Lung microvascular endothelial cell (primary cell): ENCODE measurements at places on chromosomes 3 and 15.

DNA sequence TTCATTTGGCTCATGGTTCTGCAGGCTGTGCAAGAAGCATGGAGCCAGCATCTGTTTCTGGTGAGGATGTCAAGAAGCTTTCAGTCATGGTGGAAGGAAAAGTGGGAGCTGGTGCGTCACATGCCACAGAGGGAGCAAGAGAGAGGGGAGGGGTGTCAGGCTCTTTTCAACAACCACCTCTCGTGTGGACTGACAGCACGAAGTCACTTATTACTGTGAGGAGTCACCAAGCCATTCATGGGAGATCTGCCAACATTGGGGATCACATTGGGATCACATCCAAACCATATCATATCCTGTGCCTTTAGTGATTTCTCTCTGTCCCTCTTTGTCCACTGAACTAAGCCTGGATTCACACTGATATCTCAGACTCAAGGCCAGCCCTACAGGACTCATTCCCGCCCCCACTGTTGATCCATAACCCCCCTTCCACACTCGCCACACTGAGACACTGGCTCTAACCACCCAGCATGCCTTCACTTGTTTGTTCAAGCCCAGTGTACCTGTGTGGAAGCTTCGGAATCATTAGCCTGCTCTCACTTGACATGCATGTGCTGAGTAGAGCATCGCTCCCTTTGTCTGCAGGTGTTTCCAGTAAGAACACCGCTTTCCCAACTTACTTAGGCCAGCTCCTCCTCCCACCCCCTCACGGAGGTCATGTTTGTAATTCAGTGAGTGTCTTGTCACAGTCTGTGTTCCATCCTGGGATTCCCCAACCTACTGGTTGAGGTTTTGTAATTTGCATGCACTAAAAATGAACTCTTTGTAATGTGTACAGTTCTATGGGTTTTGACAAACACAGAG, 132.2 kb downstream of the KLF13 start:
- no peak for DNase-seq

GRCh38 chr15:87269566-87269965, 987.0 kb downstream of the NTRK3 start:
- no peak for DNase-seq

DNA sequence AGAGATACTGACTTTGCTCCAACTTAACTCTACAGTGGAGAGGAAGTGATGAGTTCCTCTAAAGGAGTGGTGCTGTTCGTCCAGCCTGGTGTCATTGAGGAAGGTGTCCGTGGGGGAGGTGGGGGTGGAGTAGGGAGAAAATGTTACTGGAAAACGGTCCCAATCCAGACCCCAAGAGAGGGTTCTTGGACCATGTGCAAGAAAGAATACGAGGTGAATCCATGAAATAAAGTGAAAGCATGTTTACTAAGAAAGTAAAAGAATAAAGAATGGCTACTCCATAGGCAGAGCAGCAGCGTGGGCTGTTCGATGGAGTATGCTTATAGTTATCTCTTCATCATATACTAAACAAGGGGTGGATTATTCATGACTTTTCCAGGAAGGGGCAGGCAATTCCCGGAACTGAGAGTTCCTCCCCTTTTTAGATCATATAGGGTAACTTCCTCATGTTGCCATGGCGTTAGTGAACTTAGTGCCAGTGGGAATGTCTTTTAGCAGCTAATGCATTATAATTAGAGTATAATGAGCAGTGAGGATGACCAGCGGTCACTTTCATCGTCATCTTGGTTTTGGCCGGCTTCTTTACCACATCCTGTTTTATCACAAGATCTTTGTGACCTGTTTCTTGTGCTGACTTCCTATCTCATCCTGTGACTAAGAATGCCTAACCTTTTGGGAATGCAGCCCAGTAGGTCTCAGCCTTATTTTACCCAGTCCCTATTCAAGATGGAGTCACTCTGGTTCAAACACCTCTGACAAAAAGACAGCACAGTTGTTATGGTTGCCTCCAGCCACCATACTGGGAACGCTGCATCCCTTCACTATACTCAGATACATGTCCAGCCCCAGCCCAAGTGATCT, 38.6 kb downstream of the CLEC3B start:
- peak; percentile 46 for DNase-seq

DNA sequence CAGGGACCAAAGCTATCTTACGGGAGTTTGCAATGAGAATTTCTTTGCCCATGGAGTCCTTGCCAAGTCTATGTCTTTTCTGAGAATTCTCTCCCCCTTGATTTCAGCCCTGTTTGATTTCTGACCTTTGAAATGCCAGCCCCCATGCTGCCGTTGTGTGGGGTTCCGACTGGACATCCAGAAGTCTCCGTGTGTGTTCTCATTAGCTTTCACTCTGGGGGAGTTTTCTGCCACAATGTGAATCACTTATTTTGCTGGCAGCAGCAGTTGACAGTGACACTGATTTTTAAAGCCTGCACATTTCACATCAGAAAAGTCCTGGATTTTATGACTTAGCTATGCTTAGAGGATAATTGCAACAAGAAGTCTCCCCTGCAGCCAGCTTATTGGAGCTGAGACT, 98.4 kb upstream of the CTDSPL start:
- no peak for DNase-seq

- no peak for DNase-seq
Measured at GRCh38 chr3:70728311-70728710, 415.9 kb upstream of the MDFIC2 start.

DNA sequence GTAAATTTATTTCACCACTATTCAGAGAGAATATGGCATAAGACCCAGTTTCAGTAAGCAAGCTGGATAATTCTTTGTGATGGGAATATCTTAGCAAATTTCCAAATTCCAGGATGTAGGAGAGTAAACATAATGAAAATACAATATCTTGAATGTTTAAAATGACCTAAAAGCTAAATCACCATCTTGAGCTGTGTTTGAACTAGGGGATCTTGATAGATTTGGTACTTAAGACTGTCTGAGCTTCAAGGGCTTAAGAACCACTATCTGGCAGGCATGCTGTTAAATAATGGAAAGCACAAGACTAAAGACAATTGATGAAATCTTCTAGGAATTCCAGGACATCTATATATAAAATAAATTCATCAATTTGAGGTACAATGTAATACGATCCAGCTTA, 217.7 kb downstream of the ATP8B4 start:
- no peak for DNase-seq

DNA sequence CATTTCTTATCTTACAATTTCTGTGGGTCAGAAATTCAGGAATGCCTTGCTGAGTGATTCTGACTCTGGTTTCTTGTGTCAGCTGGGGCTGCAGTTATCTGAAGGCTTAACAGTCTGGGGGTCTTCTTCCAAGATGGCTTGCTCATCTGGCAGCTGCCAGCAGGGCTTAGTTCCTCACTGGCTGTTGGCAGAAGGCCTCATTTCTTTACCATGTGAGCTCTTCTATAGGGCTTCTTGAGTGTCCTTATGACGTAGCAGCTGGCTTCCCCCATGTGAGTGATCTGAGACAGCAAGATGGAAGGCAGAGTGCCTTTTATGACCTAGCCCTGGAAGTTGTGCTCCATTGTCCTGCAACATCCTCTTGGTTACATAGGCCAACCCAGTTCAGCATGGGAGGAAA, 82.0 kb upstream of the PDZRN3 start:
- no peak for DNase-seq

GRCh38 chr3:159788291-159788690, 200.3 kb upstream of the IL12A start:
- no peak for DNase-seq

- no peak for DNase-seq
Measured at GRCh38 chr15:101024706-101025500, 105.7 kb downstream of the LRRK1 start.

GRCh38 chr3:136255672-136256406, 5.7 kb downstream of the PCCB start:
- DNase-seq = no peak

GRCh38 chr3:18445401-18446148, 20.4 kb upstream of the SATB1 start:
- DNase-seq = no peak

GRCh38 chr3:195613468-195614069, 29.8 kb upstream of the APOD start:
- DNase-seq = no peak

DNA sequence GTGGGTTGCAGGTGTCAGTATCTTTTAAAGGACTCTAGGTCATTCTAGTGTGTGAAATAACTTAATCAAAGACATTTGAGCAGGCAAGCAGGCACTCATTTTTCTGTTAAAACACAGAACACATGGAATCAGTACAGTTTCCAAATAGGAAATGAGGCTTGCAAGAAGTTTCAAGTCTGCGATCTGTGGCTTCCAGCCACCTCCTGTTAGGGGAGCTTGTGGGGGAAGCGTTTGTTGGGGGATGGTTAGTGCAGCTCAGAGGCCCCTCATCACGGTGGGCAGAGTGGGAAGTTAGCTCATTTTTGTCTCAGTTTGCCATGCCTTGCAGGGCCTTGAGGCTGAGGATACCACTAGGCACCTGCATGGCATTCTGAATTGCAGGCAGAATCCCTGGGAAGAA, 59.9 kb downstream of the SLC6A11 start:
- no peak for DNase-seq

- no peak for DNase-seq
Measured at GRCh38 chr3:76941376-76941775, 98.5 kb upstream of the ROBO2 start.

- DNase-seq = peak; percentile 68
Measured at GRCh38 chr3:133927540-133928066, 31.9 kb upstream of the RAB6B start.

GRCh38 chr15:25947323-25948314, 84.5 kb upstream of the ATP10A start:
- DNase-seq = no peak

DNA sequence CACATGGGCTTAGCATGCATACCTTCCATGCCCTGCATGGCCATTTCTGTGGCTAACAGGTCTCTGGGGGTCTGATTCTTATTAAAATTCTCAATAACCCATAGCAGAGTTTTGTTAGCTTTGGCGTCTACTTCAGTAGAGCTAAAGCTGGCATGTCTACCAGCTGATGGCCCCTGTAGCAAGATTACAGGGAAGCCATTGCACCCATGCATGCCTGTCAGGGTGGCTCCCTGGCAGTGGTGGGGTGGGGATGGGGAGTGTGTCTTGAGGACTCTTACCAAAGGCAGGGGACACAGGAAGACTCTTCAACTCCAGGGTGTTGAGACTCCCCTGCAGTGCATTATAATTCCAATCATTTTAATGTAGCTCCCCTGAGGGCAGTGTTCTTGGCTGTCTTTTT, 4.7 kb downstream of the KY start:
- DNase-seq = no peak

GRCh38 chr15:92914768-92915221, 14.7 kb downstream of the CHD2 start:
- no peak for DNase-seq

DNA sequence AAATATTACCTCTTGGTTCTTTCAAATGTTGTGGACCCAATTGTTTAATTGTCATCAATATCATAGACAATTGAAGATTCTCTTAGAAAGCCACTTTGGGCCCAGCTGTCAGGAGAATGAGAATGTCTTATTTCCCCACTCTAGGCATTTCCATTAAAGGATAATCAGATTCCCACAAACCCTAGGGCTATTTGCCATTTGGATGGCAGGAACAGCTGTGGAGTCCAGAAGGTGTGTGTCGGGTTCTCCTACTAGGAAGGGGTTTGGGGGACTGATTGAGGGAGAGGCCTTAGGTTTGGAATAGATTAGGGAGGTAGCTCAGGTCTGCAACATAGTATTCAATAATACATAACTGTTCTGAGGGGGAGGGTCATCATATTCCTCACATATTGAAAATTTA, 35.2 kb upstream of the PLSCR5 start:
- DNase-seq = no peak

GRCh38 chr3:129384594-129385323, 43.7 kb downstream of the EFCAB12 start:
- no peak for DNase-seq

DNA sequence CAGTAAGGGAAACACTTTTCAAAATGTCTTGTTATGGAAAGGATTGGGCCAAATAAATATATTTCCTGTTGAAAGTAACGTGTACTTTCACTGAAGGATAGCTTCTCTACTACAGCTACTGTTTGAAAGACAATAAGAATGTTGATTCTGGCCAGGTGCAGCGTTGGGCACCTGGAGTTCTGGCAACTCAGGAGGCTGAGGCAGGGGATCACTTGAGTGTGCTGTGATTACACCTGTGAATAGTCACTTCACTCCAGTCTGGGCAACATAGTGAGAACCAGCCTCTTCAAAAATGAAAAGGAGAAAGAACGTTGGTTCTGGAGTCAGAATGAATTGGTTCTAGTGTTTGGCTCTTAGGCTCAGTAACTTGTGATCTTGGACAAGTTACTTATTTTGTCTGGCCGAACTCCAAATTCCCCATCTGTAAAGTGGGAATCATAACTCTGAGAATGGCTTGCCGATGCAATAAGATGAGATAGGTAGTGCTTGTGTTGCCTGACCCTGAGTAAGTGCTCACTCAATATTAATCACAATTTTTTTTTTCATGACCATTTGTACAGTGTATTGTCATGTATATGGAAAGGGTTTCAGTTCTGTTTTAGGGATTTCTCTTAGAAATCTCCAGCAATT, 310.8 kb downstream of the PTPRG start:
- no peak for DNase-seq

GRCh38 chr3:156642750-156643728, 31.4 kb upstream of the TIPARP start:
- no peak for DNase-seq

DNA sequence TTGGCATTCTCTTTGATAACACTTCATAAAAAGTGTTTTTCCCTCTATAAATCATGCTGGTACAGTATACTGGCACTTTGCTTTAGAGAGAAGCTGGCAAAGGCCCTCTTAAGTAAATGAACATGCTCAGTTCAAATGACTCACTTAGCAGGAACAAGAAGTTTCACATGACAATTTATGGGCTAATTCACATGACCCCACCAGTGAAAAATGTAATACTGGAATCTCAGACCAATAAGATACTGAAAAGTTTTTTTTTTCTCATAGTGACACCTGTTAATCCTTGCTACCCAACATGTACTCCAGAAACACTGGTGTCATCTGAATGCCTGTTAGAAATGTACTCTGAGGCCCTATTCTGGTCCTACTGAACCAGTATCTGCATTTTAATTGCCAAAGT, 13.9 kb downstream of the BTBD1 start:
- DNase-seq = peak; percentile 90

- DNase-seq = peak; percentile 10
Measured at GRCh38 chr3:48299746-48300712, 33.4 kb downstream of the SPINK8 start.

DNA sequence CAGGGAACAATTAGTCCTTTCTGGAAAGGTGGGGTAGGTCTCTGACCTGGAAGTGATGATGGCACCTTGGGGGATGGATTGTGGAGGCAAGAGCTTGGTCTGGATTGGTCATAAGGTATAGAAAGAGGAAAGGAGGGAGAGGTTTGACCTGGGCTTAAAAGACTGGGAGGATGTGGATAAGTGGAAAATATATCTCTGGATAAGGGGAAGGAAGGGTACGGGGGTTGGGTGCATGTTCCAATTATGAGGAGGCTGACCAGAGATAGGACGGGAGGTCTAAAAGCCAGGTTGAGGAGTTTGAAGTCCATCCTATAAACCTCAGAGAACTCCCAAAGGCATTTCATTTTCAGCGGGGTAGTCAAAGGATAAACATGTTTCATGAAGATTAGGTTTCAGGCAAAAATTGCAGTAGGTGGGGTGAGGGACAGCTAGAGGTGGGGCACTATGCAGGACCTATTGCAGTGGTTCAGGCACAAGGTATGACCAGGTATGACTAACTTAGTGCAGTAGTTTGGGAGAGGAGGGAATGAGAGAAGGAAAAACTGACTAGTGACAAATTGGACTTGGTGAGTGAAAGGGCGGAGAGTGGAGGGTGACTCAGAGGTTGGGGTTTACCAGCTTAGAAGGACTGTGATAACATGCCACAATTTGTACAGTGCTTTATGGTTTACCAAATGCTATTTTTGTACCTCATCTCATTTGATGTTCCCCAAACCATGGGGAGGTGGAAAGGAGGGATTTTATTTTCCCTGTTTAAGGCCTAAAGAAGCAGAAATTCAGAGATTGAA, 10.7 kb downstream of the PDE8A start:
- peak; percentile 64 for DNase-seq
